Naive B cell (primary cell): ENCODE measurements at places on chromosomes 2 and 18. TPM values are rescaled to one million over a fixed set of nuclear protein-coding genes. Genes with fewer than 3 reads are reported as not detected.

Gene OR6B2
- not detected for polyA plus RNA-seq

Gene MOGAT1
- not detected for polyA plus RNA-seq

DNA sequence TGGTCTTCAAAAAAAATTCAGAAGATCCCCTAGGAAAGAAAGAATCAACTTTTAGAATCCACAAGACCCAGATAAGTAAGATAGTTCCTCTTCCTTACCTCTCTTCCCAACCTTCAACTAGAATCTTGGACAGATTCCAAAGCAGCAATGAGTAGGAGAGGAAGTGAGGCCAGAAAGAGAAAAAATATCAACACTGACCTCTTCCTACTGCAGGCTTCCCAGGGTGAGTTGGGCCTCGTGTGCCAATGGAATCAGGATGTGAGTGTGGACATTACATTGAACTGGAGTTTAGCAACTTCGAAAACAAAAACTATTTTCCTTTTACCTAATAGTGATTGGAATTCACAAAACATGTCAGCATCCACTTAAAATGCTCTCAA lies 102.5 kb upstream of the PIEZO2 start:
- DNase-seq: no peak

- DNase-seq: no peak
Measured at GRCh38 chr2:232983669-232984140, 29.4 kb downstream of the NGEF start.

- no peak for DNase-seq
Measured at GRCh38 chr2:20148426-20148922, 76.5 kb downstream of the SDC1 start.

DNA sequence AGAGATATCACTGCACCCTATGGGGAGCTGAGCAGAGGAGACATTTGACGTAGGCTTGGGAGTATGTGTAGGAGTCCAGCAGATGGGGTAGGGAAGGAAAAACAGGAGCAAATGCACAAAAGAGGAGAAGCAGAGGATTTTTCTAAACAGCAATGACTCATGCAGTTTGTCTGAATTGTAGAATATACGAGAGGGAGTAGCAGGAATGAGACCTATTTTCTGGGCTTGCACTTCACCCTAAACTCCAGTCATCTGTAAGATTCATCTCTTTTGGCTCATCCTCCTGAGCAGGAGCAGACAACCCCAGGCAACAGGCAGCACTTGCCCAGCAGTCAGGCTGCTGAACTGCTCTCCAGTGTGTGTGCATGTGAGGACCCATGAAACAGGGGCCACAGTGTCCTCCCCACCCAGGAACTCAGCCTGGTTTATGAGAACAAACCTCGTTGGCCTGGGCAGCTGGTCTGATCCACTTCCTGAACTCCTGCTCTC lies 100.2 kb upstream of the CDC42EP3 start:
- DNase-seq: no peak

DNA sequence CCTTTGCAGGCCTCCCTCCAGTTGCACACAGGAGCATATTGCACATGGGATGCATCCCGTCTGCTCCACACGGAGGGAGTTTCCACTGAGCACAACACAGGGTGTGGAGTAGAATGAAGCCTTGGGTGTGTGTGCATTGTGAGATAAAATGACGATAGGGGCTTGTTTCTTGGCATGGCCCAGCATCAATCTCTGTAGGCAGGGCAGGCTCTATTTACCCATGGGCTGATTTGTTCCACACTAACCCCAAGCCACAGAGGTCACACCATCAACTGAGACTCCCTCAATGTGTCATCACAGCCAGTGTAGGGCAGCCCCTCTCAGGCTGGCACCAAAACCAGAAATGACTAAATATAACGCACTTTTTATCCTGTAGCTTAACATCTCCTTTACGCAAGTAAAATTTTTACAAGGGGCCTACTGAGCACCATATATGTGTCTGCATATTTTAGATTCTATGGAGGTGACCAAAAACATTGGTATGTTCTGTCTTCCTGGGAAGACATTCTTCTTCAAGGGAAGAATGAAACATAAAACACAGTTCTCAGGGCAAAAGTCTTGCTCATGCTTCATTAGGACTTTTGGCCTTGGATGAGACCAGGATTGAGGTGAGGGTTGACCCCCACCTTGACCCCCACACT lies 2.7 kb upstream of the GKN1 start:
- DNase-seq: no peak

GRCh38 chr2:119668546-119668945 lies 10.5 kb upstream of the TMEM177 start:
- no peak for DNase-seq
